ENCODE measurements at places on chromosomes 2 and 18.

DNA sequence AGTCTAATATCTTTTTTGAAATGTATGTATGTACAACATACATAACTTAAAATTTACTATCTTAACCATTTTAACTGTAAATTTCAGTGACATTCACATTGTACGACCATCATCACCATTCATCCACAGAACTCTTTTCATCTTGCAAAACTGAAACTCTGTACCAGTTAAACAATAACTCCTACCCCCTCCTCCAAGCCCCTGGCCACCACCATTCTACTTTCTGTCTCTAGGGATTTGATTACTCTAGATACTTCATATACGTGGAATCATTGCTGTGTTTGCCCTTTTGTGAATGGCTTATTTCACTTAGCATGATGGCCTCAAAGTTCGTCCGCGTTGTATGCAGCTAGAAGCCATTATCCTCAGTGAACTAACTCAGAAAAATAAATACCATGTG lies 217.0 kb downstream of the METTL4 start:
- H3K4me1 ChIP-seq = no peaks in the 10 kb centered on the region
- no peaks in the 10 kb centered on the region for H3K36me3 ChIP-seq
- no peak overlapping the region for H3K4me3 ChIP-seq
- no peak overlapping the region for H3K27ac ChIP-seq
- H3K27me3 ChIP-seq = no peaks in the 10 kb centered on the region

DNA sequence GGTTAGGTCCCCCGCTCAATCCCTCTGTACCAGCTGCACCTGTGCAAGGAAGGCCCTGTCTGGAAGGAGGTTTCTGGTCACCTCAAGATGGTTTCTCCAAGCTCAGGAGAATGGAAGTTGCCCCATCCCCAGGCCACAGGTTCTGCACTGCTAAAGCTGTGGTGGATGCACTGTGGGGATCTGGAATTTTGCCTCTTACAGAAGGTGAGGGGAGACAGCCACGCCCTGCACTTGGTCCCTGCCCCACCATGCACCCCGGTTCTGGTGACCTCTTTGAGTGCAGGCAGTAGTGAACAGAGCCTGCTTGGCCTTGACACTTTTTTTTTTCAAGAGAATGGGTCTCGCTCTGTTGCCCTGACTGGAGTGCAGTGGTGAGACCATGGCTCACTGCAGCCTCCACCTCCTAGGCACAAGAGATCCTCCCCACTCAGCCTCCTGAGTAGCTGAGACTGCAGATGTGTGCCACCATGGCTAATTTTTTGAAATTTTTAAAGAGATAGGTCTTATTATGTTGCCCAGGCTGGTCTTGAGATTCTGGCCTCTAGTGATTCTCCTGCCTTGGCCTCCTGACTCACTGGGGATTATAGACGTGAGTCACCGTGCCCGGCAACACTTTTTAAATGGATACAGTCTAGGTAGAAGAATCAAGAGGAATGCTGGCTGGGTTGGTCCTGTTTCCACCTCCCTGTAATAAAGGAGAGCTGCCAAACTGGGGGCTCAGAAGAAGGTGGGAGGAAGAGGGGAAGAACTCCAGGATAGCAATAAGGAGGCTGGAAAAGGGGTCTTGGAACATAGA lies 5.8 kb upstream of the NT5DC4 start:
- peaks cover 3% of the 10 kb centered on the region for H3K36me3 ChIP-seq
- DNase-seq = no peak
- peaks cover 6% of the 10 kb centered on the region for H3K27me3 ChIP-seq
- peaks cover 29% of the 10 kb centered on the region for H3K4me1 ChIP-seq
- H3K27ac ChIP-seq = no peak overlapping the region
- no peak overlapping the region for H3K4me3 ChIP-seq

DNA sequence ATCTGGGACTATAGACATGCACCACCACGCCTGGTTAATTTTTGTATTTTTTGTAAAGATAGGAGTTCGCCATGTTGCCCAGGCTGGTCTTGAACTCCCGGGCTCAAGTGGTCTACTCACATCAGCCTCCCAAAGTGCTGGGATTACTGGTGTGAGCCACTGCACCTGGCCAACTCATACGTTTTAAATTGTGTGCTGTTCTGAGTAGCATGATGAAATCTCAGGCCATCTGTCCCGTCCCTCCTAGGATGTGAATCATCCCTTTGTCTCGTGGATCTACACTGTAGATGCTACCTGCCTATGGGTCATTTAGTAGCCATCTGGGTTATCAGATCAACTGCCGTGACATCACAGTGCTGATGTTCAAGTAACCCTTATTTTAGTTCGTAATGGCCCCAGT lies 38.5 kb upstream of the RMP24 start:
- no peak overlapping the region for H3K27ac ChIP-seq
- no peak overlapping the region for H3K4me3 ChIP-seq
- no peaks in the 10 kb centered on the region for H3K36me3 ChIP-seq
- DNase-seq = no peak
- H3K4me1 ChIP-seq = no peaks in the 10 kb centered on the region

GRCh38 chr2:232843834-232844233 lies 26.2 kb upstream of the SNORC start:
- H3K4me3 ChIP-seq = no peak overlapping the region
- no peak overlapping the region for H3K27ac ChIP-seq
- H3K36me3 ChIP-seq = peaks cover 75% of the 10 kb centered on the region

DNA sequence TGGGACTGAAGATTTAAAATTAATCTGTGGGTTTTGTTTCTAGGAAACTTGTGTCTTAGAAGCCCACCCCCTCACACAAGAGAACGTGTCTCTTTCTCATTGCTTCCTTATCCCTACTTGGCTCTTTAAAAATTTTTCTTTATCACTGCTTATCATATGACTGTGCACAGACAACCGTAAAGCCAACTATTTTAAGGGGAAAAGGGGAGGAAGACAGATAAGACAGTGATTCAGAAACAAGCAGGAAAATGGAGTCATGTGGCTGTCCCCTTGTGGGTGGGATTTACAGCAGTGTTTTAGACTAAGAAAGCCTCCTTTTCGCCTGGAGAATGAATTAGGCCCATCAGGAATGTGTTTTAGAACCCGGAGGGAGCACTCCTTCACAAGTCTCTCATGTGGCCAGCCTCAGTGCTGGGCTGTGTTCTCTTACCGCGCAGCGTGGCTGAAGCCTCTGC lies 17.6 kb downstream of the PRKCE start:
- no peak for DNase-seq
- H3K4me3 ChIP-seq = no peak overlapping the region
- H3K27ac ChIP-seq = peak overlapping the region; percentile 18
- no peaks in the 10 kb centered on the region for H3K27me3 ChIP-seq
- peaks cover 12% of the 10 kb centered on the region for H3K4me1 ChIP-seq
- H3K36me3 ChIP-seq = no peaks in the 10 kb centered on the region

- H3K36me3 ChIP-seq = no peaks in the 10 kb centered on the region
- H3K4me1 ChIP-seq = peaks cover 4% of the 10 kb centered on the region
- DNase-seq = peak; percentile 36
- no peak overlapping the region for H3K4me3 ChIP-seq
- H3K27ac ChIP-seq = no peak overlapping the region
These were observed 54.6 kb upstream of the GPR17 start for GRCh38 chr2:127591221-127591923.

DNA sequence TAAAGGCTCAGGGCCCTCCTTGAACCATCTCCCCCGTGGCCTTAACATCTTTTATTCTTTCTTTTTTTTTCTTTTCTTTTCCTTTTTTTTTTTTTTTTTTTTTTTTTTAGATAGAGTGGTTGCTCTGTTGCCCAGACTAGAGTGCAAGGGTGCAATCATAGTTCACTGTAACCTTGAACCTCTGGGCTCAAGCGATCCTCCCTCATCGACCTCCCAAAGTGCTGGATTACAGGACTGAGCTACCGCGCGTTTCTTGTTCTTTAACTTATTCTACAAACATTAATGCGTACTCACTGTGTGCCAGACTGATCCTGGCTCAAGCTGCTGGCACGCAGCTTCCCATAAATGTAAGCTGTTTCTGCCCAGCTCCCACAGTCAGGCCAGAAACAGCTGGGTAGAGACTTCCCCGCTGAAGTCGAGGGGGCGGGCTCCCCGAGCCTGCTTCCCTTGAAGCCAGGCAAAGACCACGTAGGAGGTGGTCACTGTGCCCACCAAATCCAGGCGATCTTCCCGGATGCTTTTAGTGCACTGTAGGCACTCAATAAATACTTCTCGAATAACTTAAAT lies 29.2 kb upstream of the ATP6V1B1 start:
- H3K27me3 ChIP-seq = peaks cover 77% of the 10 kb centered on the region
- no peaks in the 10 kb centered on the region for H3K36me3 ChIP-seq
- H3K27ac ChIP-seq = no peak overlapping the region
- H3K4me1 ChIP-seq = peaks cover 8% of the 10 kb centered on the region
- H3K4me3 ChIP-seq = no peak overlapping the region

DNA sequence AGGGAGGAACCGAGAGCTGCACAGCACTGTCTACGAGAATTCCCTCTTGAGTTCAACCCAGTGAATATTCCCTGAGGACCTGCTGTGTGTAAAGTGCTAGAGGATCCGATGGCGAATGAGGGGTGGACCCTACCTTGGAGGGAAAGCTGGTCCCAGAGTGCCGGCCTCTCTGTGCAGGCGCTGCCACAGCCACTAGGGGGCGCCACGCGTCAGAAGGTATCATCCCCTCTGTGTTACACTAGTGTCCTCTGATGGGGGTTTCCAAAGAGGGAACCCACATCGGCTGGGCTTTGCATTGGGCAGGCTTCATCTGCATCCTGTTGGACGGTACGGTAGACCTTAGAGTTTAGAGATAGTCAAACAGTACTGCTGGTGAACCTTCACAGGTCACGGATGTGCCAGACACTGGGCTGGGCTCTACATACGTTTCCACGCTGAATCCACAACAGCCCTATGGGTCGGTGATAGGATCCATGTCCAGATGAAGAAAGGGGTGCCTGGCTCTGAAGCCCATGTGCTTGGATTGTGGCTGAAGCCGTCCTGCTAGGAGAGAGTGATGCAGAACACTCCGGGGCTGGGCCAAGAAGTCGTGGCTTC lies 39.0 kb downstream of the COA5 start:
- H3K36me3 ChIP-seq = peaks cover 62% of the 10 kb centered on the region
- peak; percentile 40 for DNase-seq
- no peaks in the 10 kb centered on the region for H3K4me1 ChIP-seq
- no peaks in the 10 kb centered on the region for H3K27me3 ChIP-seq

DNA sequence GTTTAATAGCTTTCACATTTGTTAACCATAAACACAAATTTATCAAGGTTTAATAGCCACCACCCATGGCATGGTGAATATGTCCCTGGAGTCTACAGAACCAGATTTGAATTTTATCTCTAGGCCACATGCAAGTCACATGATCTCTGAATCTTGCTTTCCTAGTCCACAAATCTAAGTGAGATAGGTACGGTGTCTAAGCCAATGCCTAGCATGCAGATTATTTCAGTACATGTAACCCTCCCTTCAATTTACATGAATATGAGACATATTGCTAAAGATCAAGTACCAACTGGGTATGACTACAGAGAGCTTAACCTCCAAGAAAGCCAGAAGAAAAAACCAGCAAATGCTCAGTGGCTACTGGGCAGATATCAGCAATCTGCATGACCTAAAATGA lies 10.0 kb downstream of the ZNF24 start:
- peaks cover 70% of the 10 kb centered on the region for H3K36me3 ChIP-seq
- no peak for DNase-seq
- peaks cover 3% of the 10 kb centered on the region for H3K4me1 ChIP-seq
- no peak overlapping the region for H3K4me3 ChIP-seq
- no peak overlapping the region for H3K27ac ChIP-seq
- H3K27me3 ChIP-seq = no peaks in the 10 kb centered on the region

DNA sequence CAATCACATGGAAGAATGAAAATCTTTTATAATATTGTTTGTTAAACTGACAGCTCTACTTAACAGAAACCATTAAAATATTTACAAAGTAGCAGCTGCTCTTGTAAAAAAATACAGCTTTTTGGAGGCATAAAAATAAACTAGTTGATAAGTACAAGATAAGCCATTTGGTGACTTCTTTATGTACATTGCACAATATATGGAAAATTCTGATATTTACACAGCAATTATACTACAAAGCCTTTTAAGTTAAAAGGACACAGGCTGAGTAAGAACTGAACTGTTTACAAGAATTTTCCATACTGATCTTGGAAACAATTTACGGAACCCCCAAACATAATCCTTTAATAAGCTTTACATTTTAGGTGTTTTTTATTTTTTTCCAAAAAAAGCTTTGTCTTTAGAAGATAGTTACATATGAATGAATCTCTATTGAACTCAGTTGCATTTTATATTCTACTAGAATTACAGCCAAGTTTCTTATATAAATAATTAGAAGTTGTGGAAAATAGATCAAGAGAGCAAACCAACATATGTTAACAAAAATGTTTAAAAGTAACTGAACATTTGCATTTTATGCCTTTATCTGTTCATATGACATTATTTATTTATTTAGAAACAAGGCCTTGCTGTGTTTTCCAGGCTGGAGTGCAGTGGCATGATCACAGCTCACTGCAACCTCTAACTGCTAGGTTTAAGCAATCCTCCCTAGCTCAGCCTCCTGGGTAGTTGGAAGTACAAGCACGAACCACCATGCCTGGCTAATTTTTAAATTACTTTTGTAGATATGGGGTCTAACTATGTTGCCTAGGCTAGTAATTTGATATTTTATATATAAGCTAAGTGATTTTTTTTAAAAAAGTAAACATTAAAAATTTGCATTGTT lies 142.5 kb downstream of the OTX1 start:
- H3K4me3 ChIP-seq = no peak overlapping the region
- H3K36me3 ChIP-seq = no peaks in the 10 kb centered on the region
- no peak for DNase-seq
- no peak overlapping the region for H3K27ac ChIP-seq

DNA sequence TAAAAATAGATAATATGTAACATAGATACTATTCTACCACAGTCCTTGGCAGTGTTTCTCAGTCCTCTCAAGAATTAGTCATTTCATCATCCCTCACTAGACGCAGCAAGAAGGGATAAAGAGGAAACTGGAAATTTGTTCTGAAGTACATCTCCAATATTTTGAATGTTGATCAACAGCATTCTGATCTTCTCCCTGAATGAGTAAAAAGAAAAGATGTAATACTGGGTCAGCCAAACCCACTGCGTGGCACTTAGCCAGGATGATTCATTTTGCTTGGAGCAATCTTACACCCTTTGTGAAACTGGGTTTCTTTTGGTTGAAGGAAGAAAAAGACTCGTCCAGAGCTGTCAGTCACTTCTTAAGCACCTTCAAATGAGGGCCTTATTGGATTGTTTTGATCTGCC lies 54.1 kb downstream of the TAF1B start:
- no peak for DNase-seq
- peak overlapping the region; percentile 48 for H3K27ac ChIP-seq
- no peak overlapping the region for H3K4me3 ChIP-seq
- peaks cover 6% of the 10 kb centered on the region for H3K36me3 ChIP-seq

GRCh38 chr2:226155093-226155875 lies 644.3 kb downstream of the IRS1 start:
- H3K36me3 ChIP-seq = no peaks in the 10 kb centered on the region
- no peak for DNase-seq
- no peaks in the 10 kb centered on the region for H3K4me1 ChIP-seq
- H3K27me3 ChIP-seq = no peaks in the 10 kb centered on the region
- H3K4me3 ChIP-seq = no peak overlapping the region
- no peak overlapping the region for H3K27ac ChIP-seq

GRCh38 chr2:224085246-224085645 lies 46.2 kb upstream of the SERPINE2 start:
- no peak for DNase-seq
- no peaks in the 10 kb centered on the region for H3K36me3 ChIP-seq
- H3K4me1 ChIP-seq = no peaks in the 10 kb centered on the region

GRCh38 chr2:37326285-37326684 lies 1.7 kb upstream of the PRKD3 start:
- peaks cover 14% of the 10 kb centered on the region for H3K36me3 ChIP-seq
- DNase-seq = no peak
- H3K27me3 ChIP-seq = peaks cover 55% of the 10 kb centered on the region
- H3K4me1 ChIP-seq = peaks cover 30% of the 10 kb centered on the region
- H3K27ac ChIP-seq = no peak overlapping the region
